GM12892 (cell line): ENCODE measurements at places on chromosomes 4 and X.

GRCh38 chr4:5050520-5051277, 581 bp upstream of the STK32B start:
- peak; percentile 38 for DNase-seq

GRCh38 chr4:128823025-128823661, 13.6 kb downstream of the JADE1 start:
- DNase-seq: no peak

GRCh38 chr4:74117024-74117534, 18.1 kb upstream of the CXCL2 start:
- DNase-seq: no peak

- DNase-seq: no peak
These were observed 768 bp upstream of the CXCL10 start for GRCh38 chr4:76024065-76024464.

GRCh38 chr4:87947381-87948160, 27.9 kb upstream of the SPP1 start:
- no peak for DNase-seq

DNA sequence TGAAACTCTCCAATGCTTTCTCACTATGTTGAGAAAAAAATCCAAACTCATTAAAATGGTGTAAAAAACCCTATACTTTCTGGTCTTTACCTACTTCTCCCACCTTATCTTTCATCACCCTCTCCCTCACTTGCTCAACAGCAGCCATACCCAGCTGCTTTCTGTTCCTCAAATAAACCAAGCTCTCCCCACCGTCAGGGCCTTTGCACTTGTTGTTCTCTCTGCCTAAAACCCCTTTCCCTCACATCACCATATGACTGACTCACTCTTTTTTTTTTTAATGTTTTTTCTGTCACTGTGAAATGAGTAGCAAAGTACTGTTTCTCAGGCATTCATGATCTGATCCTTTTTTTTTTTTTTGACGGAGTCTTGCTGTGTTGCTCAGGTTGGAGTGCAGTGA, 122.3 kb upstream of the TMEM164 start:
- no peak for DNase-seq

DNA sequence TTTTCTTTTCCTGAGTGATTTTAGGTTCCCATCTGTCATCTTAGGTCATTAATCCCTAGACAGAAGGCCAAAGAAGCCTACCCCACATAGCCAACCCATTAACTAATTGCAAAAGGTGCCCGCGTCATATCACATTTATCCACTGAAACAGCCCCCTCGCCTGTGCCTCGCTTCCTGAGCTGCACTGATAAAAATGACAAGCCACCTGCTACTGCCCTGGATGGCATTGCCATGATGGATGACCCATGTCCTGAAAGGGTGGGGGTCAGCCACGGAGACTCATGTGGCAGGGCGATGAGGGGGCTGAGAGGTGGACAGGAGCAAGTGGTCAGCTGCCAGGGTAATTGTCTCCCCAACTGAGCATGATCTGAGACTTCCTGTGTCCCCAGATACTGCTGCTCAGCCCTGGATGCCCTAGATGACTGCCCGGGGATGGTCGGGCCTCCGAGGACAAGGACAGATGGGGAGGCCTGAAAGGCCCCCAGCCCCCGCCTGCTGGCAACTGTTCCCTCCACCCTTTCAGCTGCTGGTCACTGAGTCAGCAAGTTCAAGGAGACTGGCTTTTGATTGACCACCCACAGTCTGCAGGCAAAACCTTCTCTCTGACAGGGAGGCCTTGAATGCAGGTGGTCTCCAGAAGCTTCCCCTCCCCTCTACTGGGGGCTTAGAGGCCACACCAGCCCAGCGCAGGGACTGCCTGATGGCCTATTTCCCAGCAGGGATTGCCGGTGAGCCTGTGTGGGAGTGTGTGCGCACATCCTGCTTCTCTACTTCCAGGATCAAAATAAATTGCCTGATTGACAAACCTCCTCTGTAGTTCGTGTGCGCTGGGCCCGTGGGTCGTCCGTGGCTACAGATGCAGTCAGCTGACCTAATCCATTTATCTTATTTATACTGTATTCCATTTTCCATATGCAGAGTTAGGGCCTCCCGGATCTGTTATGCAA, 496.3 kb downstream of the BCOR start:
- no peak for DNase-seq

- DNase-seq: no peak
These were observed 660 bp upstream of the HSPA4L start for GRCh38 chr4:127781300-127782024.

- DNase-seq: no peak
These were observed 98.9 kb downstream of the SPRY1 start for GRCh38 chr4:123495530-123495929.

GRCh38 chrX:121853762-121854613, 806.6 kb downstream of the GLUD2 start:
- DNase-seq: no peak

- no peak for DNase-seq
These were observed 51.2 kb downstream of the ZNF827 start for GRCh38 chr4:145887241-145887991.

DNA sequence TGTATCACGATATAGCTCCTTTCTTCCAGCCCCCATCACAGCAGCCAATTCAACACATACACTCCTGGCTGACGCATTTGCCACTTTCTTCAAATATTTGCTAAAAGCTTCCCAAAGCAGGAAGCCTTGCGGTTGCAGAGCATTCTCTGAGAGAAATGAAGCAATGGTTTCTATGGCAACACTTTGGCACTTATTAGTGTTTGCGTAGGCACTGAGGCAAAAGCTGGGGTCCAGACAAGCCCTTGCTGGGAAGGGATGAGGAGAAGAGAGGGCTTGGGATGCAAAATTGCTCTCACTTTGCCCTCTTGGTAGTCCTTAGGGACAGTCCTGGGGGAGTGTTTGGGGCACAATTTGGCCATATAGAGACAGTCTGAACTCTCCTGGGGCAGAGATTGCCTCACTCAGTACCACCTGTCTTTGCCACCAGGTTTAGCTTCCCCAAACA, 55.0 kb upstream of the PAK3 start:
- no peak for DNase-seq

DNA sequence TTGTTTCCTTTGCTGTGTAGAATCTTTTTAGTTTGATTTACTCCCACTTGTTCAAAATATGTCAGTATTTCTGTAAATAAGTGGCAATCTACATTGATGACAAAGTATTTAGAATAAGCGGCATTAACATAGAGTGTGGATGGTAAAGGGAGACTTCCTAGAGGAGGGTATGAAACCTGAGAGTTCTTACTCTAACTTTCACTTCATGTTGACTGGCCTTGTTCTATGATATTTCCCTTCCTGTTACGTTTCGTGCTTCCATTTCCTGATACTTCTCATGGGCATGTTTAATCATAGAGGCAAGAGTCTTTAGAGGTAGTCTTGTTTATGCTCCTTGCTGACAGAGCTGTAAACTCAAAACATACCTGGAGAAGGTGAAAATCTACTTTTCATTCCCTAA, 408.9 kb downstream of the GLUD2 start:
- DNase-seq: no peak

DNA sequence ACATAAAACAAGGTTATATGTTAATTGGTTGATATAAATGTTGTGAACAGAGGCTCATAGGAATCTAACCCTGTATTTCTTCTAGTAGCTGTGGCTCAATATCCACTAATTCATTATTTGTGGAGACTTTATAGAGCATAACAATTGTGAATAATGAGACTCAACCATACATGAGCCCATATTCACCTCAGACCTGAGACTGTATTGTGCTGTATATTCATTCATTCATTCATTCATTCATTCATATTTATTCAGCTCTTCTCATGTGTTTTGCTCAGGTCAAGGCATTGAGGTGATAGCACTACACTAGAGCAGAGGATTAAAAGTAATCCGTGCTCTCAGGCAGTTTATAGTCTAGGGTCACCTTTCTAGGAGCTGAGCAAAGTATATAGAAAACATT, 24.5 kb upstream of the ANXA3 start:
- DNase-seq: no peak

DNA sequence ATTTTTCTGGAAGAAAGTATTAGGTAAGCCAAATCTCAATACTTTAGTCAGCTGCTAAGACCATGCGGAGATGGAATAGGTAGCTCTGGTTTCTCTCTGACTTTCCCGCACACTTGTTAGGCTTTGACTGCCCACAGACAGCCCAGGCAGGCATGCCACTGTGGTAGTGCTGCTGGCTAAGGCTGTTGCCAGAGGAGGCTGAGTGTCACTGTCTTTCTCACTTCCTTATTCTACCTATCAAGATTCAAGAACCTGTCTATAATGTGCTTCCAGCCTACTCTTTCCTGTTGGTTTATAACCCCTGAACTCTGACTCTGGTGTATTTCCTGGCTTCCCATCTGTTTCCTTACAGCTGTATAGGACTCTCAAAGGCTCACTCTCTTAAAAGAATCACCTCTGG, 81.8 kb upstream of the TRPC5 start:
- DNase-seq: no peak

DNA sequence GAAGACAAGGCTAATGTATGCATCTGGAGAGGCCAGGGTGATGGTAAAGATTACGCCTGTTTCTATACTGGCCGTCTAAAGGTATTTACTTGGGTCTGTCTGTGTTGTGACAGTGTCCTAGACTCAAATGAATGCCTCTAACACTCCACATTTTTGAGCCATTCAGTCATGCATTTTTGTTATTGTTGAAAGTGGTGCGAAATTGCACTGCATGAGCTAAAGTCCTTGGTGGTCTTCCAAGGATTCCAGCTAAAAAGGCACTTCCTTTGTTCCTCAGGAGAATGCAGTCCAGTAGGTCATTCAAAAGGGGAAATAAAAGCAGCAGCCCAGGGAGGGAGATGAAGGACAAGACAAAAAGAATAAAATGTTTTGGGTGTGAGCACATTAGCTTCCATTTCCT, 3.0 kb downstream of the GPC4 start:
- no peak for DNase-seq

GRCh38 chrX:13397878-13398818, 78.3 kb upstream of the ATXN3L start:
- DNase-seq: no peak

- no peak for DNase-seq
These were observed 2.6 kb downstream of the LAS1L start for GRCh38 chrX:65532016-65532415.

- DNase-seq: no peak
These were observed 78.4 kb upstream of the MAP3K15 start for GRCh38 chrX:19593690-19594089.

DNA sequence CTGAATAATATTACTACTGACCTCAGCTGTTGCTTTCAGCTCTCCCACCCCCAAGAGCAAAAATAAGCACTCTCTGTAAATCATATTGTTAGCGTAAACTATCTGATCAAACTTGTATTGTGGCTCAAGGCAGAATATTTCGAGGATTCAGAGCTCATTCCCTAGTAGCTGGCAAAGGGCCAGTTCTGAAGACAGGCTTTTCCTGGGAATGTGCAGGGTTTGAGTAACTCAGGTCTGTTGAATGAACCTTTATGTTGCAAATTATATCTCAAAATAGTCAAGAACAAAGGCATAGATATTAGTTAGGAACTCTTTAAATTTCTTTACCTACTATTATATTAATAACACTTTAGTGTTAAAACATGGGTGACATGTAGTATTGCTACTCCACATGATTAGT, 454.9 kb downstream of the CCSER1 start:
- DNase-seq: no peak

DNA sequence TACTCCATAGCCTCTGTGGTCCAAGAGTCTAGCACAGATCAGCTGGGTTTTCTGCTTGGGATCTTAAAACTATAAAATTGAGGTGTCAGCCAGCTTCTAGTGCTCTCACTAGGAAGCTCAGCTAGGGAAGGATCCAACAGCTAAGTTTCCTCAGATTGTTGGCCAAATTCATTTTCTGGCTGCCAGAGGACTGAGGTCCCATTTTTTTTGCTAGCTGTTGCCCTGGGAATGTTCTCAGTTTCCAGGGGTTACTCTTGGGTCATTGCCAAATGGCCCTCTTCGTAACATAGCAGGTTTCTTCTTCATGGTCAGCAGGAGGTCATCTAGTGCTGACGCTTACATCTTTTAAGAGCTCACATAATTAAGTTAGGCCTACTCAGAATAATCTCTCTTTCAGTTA, 2178.2 kb downstream of the ARAP2 start:
- no peak for DNase-seq

DNA sequence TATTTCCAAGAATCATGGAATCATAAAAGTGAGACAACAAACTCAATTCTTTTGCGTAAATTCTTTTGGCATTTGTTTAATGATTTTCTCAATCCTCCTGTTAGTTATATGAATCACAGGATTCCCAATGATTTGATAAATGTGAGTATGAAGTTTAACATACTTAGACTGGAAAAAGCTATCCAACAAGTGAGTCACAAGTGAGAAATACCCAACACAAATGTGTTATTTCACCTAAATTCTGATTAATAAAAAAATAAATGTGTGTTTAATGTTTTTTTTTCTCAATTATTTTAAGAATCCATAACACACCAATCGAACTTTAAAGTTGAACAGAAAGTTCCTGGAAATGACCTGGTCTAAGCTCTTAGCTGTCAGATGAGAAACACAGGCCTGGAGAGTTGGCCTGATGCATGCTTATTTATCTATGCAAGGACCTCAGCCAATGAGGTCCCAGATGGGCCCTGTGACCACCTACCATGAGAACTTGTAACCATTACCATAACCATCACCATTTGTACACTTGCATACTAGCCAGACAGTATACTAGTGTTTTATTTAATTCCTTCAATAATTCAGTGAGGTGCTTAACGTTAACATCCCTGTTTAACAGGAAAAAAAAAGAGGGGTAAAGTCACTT, 386.7 kb downstream of the SPRY1 start:
- no peak for DNase-seq

- no peak for DNase-seq
These were observed 65.9 kb downstream of the ATP10D start for GRCh38 chr4:47550899-47551548.

DNA sequence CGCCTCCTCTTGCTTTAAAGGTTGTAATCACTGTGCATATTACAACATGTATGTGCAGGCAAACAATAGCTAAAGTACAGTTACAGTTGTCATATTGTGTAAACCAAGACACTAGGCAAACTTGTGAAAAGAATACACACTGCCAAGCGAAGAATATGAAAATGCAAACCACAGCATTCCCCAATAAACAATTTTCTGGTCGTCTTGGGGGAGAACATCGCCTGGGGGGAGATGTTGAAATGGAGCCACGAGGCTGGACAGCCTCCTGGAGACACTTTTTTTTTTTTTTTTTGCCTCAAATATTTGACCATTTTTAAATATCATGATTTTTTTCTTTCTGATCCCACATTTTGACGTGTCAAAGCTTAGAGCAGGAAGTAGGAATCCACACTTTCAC, 51.7 kb upstream of the PDLIM3 start:
- no peak for DNase-seq
